ENCODE measurements at places on chromosomes 7 and 10. TPM values are rescaled to one million over a fixed set of nuclear protein-coding genes. Genes with fewer than 3 reads are reported as not detected.
A peak's percentile ranks its signal among the peaks of the same experiment; 100 is the strongest.

The GALNT17 gene
- 1.5 TPM for total RNA-seq

The HOXA9 gene
- total RNA-seq = 2.0 TPM

The TBL2 gene
- total RNA-seq = 52.4 TPM

The TMEM26 gene
- total RNA-seq = 1.4 TPM

The SP8 gene
- total RNA-seq = 7.8 TPM

The MALRD1 gene
- 0.89 TPM for total RNA-seq

The CPXM2 gene
- total RNA-seq = 0.05 TPM

The GNA12 gene
- total RNA-seq = 16.9 TPM

The FASTK gene
- 33.5 TPM for total RNA-seq

The RPA3 gene
- total RNA-seq = 38.7 TPM

The SLK gene
- 15.5 TPM for total RNA-seq

The TET1 gene
- total RNA-seq = 23.0 TPM

The AKR1C2 gene
- total RNA-seq = 50.8 TPM

The CALY gene
- total RNA-seq = 12.9 TPM

The LRRC4 gene
- total RNA-seq = 8.7 TPM

The MACC1 gene
- total RNA-seq = 0.30 TPM

The ZNF680 gene
- 4.1 TPM for total RNA-seq

The LRIT1 gene
- total RNA-seq = 0.10 TPM

The GIMAP8 gene
- total RNA-seq = 0.53 TPM

DNA sequence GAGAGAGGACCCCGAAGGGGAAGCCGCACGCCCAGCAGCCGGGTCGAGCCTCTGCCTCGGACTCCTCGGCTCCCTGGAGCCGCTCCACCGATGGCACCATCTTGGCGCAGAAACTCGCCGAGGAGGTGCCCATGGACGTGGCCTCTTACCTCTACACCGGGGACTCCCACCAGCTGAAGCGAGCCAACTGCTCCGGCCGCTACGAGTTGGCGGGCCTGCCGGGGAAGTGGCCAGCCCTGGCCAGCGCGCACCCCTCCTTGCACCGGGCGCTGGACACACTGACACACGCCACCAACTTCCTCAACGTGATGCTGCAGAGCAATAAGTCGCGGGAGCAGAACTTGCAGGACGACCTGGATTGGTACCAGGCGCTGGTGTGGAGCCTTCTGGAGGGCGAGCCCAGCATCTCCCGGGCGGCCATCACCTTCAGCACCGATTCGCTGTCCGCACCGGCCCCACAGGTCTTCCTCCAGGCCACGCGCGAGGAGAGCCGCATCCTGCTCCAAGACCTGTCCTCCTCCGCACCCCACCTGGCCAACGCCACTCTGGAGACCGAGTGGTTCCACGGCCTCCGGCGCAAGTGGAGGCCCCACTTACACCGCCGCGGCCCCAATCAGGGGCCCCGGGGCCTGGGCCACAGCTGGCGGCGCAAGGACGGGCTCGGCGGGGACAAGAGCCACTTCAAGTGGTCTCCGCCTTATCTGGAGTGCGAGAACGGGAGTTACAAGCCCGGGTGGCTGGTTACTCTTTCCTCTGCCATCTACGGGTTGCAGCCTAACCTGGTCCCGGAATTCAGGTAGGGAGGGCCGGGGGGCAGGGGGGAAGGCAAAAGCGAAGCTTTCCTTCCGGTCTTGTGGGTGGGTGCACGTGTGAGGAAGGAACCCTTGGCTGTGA is 973 bp downstream of the GPR158 start:
- ATAC-seq = peak; percentile 5

DNA sequence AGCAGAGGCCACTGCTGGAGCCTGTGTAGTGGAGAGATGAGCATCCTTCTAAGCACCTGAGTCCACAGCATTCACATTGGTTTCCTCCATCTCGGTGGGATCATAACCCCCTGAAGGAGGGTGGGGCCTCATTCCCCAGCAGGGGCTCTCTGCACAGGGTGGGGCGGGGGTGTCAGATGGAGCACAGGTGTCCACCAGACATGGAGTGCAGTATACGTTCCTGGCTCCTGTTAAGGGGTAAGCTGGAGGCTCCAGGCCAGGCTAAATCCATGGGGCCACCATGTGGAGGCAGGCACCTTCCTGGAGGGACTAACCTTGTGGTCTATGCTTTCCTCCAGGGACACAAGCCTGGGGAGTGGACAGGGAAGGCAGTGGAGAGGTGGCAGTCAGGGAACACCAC is 252.6 kb downstream of the GRID1 start:
- no peak for ATAC-seq

DNA sequence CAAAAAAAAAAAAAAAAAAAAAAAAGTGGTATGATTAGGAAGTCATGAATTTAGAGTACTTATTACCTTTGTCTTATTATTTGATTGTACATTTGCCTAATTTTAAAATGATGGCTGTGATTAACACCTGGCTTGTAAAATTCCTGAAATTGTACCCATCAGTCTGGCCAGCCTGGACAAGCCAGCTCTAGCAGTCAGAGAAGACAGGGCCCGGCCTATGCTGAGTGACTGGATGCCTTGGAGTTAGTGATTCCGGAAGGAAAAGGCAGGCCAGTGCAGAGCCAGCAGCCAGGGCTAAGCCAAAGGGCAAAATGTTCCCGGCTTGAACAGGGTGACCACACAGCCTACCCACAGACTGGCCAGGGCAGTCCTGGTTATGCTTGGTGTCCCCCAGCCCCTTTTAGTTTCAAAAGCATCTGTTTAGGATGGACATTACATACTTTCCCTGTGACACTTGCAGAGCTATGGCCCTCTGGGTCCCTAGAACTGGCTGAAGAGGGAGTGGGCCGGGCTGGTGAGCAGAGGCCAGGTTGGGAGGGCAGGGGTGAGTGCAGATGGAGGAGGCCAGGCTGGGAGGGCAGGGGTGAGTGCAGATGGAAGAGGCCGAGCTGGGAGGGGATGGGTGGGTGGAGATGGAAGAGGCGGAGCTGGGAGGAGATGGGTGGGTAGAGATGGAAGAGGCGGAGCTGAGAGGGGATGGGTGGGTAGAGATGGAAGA is 61.7 kb downstream of the PROSER2 start:
- no peak for ATAC-seq

- no peak for ATAC-seq
Observed at GRCh38 chr7:8022628-8023027, 54.0 kb downstream of the GLCCI1 start.

DNA sequence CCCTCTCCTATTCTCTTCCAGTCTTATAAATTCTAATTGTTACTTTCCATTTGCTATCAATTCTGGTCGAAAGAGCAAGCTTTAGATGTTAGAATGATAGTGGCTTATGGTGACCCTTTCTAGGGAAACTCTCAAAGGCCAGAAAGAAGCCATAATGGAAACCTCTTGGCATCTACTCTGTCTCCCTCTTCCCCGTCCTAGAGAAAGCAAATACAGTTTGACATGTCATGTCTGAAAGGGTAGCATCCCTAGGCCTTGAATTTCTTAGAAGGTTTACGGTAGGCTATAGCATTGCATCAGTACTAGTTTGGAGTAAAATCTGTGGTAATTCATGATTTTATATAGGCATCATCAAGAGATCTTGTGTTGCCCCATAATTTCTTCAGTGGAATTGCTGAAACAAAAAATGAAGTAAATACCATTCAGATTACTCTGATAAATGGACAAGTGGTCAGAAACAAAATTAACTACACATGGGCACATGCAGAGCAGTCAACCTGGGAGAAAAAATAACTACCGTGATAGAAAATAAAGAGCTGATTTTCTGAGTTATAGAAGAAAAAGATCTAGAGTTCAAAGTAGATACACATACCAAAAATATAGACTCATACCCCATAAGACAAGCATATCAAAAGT is 4.4 kb downstream of the PRKAR2B start:
- no peak for ATAC-seq

- no peak for ATAC-seq
Observed at GRCh38 chr10:106830006-106830405, 334.5 kb downstream of the SORCS1 start.

DNA sequence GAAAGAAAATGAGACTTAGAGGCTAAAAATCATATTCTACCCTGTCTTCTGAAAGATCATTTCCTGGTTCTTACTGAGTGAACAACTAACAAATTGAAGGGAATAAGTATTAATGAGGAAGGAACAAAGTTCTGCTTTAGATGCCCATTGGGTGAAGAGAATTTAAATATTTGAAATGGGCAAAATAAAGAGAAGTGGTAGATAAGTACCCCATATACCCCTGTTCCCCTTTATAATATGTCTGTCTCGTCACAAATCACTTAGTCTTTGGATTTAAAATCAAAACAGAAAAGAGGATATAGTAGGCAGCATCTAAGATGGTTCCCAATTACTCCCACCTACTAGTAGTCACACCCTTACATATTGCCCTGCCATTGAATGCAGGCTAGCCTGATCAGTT is 13.2 kb downstream of the TES start:
- ATAC-seq = no peak

DNA sequence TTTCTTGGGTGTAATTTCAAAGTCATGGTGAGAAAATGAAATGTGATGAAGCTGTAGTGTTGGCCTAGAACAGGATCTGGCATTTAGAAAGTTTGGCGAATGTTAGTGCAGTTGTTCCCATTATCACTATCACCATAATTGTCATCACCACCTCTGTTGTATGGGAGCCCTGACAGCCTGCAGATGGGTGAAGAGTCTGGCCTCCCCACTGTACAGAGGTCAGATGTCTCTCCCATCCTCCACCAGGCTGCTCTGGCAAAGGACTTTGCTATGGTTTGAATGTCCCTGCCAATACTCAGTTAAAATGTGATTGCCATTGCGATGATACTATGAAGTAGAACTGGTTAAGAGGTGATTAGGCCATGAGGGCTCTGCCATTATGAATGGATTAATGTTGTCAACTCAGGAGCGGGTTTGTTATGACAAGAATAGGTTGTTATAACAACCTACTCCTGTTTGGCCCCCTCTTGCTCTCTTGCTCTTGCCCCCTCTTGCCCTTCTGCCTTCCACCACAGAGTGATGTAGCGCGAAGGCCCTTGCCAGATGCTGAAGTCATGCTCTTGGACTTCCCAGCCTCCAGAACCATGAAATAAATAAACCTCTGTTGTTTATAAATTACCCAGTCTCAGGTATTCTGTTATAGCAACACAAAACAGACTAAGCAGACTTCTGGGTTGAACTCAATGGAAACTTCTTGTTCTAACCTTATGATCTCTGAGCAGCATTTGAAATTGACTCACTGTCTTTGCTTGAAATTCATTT is 90.0 kb downstream of the GRK5 start:
- ATAC-seq = no peak

- ATAC-seq = no peak
Observed at GRCh38 chr7:11716185-11716584, 115.8 kb downstream of the THSD7A start.

- no peak for ATAC-seq
Observed at GRCh38 chr7:122684504-122684903, 14.4 kb downstream of the RNF133 start.

GRCh38 chr10:71212318-71213126 is at the start of gene UNC5B:
Gene UNC5B, plus strand, starts transcription at chr10:71212570. Its CDS starts 416 bp downstream, at chr10:71212986.
- ATAC-seq = peak; percentile 91

DNA sequence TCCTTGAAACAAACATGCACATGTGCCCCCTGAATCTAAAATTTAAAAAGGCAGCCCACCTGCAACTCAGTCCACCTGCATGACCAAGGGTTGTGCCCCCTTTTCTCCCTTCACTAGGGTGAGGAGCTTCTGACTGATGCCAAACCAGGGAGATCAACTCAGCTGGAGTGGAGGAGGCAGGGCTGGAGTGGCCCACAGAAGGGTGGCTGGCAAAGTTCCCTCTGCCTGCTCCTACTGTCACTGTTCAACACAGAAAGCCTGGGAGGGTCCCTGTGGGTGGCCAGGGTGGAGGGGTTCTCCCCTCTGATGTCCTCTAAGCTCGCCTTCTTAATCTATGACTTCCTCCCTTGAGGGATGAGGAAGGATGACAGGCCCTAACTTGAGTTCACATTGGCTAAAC is 55.7 kb upstream of the ANTXRL start:
- no peak for ATAC-seq

DNA sequence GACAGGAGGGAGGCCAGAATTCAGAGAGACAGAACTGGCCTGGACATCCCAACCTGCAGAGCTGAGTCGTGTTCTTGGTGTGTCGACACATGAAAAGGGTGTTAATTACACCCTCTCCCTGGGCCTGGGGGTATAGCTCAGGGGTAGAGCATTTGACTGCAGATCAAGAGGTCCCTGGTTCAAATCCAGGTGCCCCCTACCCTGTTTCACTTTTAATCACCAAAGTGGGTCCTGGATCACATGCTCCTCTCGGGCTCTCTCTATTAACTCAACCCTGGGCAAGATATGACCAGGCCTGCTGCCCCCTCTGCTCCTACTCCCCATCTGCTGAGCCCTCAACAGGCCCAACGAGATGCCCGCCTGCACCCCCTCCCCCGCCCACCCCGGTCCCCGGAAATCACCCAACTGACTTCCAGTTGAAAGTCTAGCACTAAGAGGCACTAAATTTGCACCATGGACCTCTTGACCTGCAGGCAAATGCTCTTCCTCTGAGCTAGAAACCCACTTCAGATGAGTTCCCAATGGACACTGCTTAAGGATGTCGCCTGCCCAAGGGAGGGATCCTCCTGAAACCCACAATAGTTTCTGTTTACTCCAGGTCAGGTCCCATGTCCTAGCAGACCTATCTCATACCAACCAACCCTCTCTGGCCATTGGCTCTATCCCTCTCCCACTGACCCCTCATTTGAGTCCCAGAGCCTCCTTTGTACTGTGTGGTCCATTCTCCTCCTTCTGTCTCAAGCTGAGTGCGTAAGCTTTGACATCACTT is 137.6 kb downstream of the ZNF467 start:
- ATAC-seq = no peak

- ATAC-seq = peak; percentile 46
Observed at GRCh38 chr7:12067156-12067831, 143.8 kb upstream of the TMEM106B start.

DNA sequence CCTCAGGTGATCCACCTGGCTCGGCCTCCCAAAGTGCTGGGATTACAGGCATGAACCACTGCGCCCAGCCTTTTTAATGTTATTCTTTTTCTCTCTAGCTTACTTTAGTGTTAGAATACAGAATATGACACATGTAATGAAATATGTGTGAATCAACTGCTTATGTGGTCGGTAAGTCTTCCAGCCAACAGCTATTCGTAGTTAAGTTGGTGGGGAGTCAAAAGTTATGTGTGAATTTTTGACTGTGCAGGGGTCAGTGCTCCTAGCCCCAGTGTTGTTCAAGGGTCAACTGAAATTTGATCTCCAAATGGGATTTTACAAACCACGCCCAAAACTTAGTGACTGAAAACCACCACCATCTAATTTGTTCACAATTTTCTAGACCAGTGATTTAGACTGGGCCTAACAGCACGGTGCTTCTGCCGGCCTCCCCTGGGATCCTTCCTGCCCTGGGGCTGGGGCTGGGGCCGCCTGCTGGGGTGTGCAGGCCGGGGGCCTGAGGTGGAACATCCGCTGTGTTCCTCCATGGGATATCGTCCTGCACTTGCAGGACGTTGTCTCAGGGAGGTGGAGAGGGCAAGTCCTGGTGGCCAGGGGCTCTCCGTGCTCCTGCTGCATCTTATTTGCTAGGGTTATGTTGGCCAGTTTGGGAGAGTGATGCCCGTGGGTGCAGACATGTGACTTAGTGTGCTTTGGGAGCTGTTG is 24.5 kb upstream of the GRB10 start:
- ATAC-seq = no peak

Measured in motor neuron (in vitro differentiated cells).